Fibroblast of pulmonary artery (primary cell): ENCODE measurements at places on chromosomes 5 and 9.

- DNase-seq, result peak; percentile 59
Observed at GRCh38 chr5:143600396-143601075, 197.1 kb upstream of the NR3C1 start.

GRCh38 chr5:141711687-141712086, 29.7 kb upstream of the ARAP3 start:
- DNase-seq, result no peak

DNA sequence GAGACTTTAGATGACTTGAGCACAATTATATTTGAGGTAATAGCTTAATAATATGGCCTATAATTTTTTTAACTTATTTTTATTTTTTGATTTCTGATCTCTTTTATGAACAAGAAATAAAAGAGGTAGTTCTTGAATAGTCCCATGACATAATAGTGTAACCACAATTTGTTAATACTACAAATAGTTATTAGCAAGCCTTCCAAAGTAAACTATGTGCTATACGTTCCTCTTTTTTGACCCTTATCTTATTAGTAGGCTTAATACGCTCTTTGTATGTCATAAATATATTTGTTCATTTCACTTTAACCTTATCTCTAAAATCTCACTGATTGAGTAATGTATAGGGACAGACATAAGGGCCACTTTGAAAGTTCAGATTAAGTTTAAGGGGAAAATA, 78.7 kb upstream of the NR4A3 start:
- no peak for DNase-seq

DNA sequence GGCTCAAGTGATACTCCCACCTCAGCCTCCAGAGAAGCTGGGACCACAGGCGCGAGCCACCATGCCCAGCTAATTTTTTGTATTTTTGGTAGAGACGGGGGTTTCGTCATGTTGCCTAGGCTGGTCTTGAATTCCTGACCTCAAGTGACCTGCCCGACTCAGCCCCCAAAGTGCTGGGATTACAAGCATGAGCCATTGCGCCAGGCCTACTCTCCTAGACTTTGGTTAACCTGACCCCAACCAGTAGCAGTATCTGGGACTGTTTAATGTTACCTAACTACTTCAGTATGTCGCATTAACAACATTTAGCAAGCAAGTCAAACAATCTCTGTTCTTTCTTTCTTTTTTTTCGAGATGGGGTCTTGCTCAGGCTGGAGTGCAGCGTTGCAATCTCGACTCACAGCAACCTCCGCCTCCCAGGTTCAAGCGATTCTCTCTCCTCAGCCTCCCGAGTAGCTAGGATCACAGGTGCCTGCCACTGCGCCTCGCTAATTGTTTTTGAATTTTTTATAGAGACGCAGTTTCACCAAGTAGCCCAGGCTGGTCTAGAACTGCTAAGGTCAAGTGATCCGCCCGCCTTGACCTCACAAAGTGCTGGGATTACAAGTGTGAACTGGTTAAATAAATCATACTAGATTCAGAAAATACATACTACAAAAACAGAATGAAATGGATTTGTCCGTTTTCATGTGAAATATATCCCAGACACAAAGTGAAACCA, 2.0 kb downstream of the AK3 start:
- no peak for DNase-seq

- DNase-seq, result no peak
Observed at GRCh38 chr5:172541099-172541772, 86.9 kb upstream of the SH3PXD2B start.

- DNase-seq, result no peak
Observed at GRCh38 chr5:38455796-38456330, 100.6 kb downstream of the LIFR start.

DNA sequence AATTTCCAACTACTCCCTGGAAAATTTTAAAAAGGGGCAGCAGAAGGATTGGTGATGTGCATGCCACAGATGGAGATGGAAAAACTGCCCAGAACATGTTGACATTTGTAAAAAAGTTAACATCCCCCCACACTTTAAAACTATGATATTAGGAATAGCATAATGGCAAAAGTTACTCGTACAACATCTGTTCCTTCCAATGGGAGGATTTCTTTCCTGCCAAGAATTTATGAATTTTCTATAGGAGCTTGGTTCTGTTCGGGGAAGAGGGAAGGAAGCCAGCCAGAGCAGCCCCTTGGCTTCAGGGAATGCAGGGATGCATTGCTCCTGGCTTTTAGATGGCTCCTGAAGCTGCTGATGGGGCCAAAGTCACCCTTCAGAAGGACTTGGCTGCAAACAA, 22.7 kb downstream of the KLF4 start:
- no peak for DNase-seq

DNA sequence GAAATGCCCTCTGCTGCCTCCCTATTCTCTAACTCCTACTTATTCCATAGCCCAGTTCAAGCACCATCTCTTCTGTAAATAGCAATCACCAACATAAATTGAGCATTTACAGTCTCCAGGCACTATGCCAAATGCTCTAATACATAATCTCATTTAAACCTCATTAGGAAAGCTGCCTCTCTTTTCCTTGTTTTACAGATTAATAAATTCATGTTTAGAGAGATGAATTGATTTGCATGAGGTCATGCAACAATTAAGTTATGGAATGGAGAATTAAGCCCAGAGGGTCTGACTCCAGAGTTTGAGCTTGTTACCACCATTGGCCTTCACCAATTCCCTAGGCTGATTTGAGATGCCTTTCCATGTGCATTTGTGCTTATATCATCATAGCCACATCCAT, 23.4 kb upstream of the RFX3 start:
- no peak for DNase-seq

DNA sequence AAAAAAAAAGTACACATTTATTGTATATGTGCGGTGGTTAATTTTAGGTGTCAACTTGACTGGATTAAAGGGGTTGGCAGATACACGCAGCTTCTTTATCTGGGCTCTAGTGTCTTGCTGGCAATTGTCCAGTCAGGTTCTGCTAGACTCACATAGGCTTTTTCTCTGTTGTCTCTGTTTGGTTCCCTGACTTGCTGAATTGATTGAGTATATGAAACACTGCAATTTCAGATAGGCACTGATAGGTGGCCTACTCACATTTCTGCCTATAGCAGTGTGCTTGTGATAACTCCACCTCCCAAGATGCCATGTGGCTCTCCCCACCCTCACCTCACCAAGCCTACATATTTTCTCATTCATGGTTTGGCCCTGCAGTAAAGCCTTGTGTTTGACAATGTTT, 52.5 kb downstream of the AOPEP start:
- DNase-seq, result no peak

DNA sequence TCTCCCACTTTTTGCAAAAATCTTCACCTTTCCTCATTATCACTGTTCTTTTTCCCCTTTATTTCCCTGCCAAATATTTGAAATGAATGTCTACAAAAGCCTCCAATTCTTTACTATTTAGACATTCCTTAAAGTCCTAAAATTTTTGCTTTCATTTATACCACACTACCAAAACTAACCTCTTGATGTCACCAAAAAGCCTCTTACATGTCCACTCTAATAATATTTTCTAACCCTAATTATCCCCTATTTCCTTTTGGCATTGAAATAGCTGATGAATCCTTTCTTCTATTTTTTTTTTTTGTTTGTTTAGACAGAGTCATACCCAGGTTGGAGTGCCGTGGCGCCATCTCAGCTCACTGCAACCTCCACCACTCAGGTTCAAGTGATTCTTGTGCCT, 32.3 kb upstream of the NRG2 start:
- peak; percentile 31 for DNase-seq

DNA sequence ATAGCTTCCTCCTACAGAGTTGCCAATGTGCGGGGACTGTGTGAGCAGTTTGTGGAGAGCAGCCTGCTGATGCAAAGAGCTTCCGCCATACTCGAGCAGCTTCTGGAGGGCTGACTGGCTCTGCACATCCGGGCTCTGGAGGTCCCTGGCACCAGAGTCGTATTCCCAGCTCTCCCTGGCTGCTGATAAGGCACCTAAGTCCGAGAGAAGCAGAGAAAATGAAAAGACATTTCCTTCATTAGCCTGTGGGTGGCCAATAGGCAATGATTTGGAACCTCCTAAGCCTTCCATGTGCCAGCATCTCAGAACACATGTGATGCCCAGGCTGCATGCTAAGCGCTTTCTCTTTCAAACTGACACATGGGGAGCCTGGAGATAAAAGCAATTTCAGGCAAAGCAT, 94.3 kb downstream of the TSSK1B start:
- DNase-seq, result no peak

DNA sequence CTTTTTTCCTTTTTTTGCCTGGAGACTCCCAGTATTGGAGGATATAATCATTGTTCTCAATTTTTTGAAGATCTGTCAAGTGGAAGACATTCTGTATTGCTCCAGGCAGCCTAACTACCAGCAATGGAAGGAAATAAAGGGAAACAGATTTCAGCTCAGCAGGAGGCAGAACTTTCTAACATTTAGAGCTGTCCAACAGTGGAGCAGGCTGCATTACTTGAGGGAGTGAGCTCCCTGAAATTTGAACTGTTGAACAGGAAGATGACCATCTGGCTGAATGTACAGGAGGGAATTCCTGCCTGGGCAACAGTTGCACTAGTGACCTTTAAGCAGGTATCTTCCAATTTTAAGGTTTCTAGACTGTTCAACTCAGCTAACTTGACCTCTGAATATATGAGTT, 1.1 kb upstream of the GAPVD1 start:
- no peak for DNase-seq

DNA sequence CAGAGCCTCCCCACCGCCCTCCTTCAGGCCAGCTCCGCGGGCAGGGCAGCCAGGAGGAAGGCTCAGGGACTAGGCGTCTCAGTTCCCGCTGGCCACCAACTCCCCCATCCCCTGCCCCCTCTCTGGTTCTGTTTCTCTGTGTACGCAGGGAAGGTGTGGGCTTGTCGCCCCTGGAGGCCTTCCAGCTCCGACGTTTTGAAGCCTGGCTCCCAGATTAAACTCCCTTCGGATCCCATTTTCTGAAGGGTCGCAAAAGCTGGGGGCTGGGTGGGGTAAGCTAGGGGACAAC, 346 bp downstream of the ATOX1 start:
- no peak for DNase-seq

- DNase-seq, result no peak
Observed at GRCh38 chr5:6454628-6455053, 6.0 kb downstream of the UBE2QL1 start.

- peak; percentile 9 for DNase-seq
Observed at GRCh38 chr5:133295520-133295919, 243.7 kb downstream of the HSPA4 start.

DNA sequence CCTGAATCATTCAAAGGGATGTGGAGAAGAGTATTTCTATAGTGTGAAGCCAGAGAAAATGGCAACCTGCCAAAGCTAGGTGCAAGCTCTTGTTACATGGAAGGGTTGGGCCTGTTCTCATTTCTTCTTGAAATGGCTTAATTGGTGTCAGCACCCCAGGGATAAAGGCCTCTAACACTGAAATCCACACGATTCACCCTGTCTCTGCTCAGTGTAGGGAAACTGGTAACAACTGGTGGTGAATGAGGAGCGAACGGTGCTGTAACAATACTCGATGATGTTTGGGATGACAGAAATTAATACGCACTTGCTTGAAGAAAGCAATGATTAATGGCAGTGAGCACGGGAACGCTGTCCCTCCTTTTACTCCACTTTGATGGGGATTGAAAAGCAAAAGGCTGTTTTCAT, 16.2 kb downstream of the PBX3 start:
- peak; percentile 65 for DNase-seq

DNA sequence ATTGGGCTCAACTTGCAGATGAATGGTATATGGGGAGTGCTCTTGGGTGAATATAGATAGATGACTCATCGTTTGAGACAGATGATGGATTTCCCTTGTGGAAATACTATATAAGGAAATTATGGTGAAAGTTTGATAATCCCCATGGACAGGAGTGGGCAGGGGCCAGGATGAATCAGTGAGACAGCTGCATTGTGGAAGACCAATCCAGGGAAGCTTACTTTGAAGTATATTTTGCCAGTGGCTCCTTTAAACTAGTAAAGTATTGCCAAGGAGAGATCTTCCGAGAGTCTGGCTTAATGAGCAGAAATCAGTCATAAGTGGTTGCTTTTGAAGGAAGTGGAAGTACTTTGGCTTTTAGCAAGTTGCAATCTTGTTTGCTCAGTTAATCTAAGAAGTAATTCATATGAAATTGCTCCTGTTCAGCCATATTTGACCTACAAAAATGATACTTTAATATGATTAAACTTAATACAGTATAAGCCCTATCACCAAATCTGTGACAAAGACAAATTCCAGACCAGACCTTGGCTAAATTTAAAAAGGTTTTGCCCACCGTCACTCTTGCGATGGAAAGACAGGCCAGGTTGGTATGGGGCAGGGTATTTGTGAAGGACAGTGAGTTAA, 9.3 kb upstream of the TNC start:
- peak; percentile 49 for DNase-seq

GRCh38 chr5:113474100-113474728, 14.0 kb downstream of the MCC start:
- DNase-seq, result peak; percentile 32

GRCh38 chr9:69376651-69377050, 51.6 kb downstream of the ENTREP1 start:
- DNase-seq, result peak; percentile 96

GRCh38 chr5:106367281-106367680, 1303.5 kb downstream of the EFNA5 start:
- DNase-seq, result no peak

DNA sequence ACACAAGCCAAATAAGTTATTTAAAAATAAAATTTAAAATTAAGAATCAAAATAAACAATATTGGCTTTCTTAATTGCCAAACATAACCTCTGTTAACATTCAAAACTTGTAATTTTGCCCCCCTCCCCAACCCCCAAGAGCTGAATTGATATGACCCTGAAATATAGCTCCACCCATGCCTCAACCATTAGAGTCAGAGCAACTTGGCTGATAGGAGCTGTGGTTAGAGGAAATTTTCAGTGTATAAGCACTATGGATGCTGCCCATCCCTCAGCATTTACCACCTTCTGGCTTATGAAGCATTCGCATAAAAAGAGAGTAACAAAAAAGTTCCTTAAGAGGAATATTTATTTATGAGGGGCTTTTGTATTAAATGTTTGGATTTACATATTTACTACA, 6.1 kb downstream of the POC5 start:
- DNase-seq, result no peak

GRCh38 chr9:92711844-92712243, 41.9 kb upstream of the IPPK start:
- no peak for DNase-seq

- DNase-seq, result peak; percentile 43
Observed at GRCh38 chr5:159050316-159051143, 49.2 kb downstream of the EBF1 start.

GRCh38 chr9:130685104-130685503, 8.5 kb upstream of the EXOSC2 start:
- no peak for DNase-seq

- DNase-seq, result peak; percentile 79
Observed at GRCh38 chr5:142922223-142922952, 152.2 kb downstream of the ARHGAP26 start.

- no peak for DNase-seq
Observed at GRCh38 chr9:136389396-136389795, 10.6 kb downstream of the SNAPC4 start.
